Stimulated activated CD8-positive, alpha-beta memory T cell treated with anti-CD3 and anti-CD28 coated beads, Interleukin-2, amount 100 ng/mL, for 1 hour (primary cell): ENCODE measurements at places on chromosomes 13 and 19.

DNA sequence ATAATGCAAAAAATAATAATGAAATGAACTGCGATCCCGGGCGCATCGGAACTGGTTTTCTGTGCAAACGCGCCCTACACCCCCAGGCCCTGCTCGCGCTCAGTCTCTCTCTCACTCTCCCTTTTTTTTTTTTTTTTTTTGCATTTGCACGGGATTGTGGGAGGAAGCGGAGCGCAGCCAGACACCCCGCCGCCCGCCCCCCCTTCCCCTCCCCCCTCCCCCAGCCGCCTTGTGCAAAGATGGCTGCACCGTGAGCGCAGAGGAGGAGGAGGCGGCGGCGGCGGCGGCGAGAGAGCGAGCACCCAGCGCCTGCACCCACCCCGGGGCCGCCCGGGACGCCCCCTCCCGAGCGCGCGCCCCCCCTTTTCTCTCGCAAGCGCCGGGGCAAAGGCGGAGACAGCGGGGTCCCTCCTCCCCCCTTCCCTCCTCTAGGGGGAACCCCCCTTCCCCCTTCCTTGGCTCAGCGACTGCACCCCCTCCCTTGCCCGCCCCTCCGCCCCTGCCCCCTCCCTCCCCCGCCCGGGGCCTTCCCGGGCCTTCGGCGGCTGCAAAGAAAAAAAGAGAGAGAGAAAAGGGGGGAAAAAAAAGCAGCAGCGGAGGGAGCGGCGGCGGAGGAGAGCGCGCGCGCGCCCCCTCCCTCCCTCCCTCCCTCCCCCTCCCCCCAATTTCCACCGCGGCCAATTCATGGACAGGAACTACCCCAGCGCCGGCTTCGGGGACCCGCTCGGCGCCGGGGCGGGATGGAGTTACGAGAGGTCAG, at the start of gene PRR12:
Gene PRR12, plus strand, starts transcription at position 212 of the 760 bp plus-strand sequence. Its CDS starts 473 bp downstream, at position 685.
- DNase-seq: peak; percentile 47

GRCh38 chr13:114115796-114116195, 16.6 kb downstream of the RASA3 start:
- no peak for DNase-seq

GRCh38 chr19:3409346-3410064, 43.1 kb downstream of the NFIC start:
- no peak for DNase-seq

DNA sequence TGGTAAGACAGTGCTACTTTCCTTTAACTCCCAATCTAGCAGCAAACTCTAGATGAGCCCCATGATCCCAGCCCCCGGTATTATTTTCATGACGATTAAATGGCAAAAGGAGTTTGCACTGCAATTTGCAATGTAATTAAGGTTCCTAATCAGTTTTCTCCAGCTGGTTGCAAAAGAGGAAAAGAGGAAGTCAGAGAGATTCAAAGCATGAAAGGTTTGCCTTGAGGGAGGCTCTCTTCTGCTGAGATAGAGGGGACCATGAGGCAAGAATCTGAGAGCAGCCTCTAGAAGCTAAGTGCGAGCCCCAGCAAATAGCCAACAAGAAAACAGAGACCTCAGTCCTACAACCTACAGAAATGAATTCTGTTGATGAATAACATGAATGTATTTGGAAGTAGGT, 527.1 kb downstream of the UQCRFS1 start:
- no peak for DNase-seq

DNA sequence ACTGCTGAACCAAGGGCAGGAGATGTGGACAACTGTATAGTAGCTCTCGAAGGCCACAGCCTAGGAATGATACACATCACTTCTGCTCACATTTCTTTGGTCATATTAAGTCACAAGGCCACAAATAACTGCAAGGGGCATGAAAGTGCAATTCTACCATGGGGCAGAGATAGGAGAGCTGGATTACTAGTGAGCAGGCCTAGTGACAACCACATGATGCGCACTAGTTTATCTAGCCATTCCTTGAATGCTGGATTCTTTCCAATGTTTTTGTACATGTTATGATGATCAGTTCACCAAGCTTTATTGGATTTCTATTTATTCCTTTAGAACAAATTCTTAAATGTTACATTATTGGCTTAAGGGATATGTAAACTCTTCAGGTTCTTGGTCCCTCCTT, 100.7 kb downstream of the MIPEP start:
- DNase-seq: no peak
